NCI-H774 (cell line): ENCODE measurements at places on chromosomes 16 and 17.

DNA sequence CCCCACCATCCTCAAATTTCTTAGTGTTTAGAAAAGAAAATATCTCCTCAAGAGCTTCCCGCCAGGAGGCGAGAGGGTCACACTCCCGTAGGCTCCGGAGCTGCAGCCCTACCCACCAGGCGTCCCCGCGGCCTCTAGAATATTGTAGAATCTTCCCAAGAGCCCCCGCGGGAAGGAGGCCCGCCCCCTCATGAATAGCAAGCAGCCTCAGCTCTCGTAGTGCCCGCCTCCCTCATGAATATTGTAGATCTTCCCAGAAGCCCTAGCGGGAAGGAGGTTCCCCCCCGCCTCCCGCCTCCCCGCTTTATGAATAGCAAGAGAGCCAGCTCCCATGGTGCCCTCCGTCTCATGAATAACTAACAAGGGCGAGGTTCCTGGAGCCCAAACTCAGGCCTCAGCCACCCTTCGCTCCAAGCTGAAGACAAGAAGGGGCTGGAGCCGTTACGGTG is at the start of gene FBXO47:
TSS of gene FBXO47 (minus strand) at position 114 of the 449 bp plus-strand sequence. CDS start 4,378 bp downstream, outside the sequence.
- DNase-seq = no peak

DNA sequence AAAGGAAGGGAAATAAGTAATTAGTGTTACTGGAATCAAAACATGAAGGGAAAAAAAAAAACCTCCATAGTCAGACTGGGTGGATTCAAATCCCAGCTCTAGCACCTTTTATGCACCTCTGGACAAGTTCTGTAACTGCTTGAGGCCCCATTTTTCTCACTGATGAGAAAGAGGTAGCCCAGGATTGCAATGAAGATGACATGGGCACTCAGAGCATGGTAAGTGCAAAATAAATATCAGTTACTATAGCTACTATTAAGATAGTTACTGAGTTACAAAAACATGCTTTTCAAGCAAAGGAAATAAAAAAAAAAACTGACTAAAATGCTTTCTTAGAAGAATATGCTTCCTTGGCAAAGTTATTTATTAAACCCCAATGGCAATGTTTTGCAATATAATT is 58.8 kb downstream of the CEP95 start:
- DNase-seq = no peak

DNA sequence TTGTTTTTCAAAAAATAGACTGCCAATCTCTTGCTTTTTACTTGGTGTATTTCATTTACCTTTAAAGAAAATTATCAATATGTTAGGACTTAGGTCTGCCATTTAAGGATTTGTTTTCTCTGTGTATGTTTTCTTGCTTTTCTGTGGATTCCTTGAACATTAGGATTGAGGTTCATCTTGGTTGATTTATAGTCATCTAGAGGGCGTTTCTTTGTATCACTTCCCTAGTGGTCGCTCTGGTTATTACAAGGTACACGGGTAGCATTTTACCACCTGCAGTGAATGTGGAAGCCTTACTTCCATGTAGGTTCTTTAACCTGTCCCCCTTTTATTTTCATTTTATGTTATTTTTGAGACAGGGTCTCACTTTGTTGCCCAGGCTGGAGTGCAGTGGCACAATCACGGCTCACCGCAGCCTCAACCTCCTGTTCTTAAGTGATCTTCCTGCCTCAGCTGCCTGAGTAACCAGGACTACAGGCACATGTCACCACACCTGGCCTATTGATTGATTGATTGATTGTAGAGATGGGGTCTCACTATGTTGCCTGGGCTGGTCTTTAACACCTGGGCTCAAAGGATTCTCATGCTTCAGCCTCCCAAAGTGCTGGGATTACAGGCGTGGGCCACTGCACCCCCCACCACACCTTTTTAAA is 35.2 kb upstream of the CBX4 start:
- DNase-seq = no peak

DNA sequence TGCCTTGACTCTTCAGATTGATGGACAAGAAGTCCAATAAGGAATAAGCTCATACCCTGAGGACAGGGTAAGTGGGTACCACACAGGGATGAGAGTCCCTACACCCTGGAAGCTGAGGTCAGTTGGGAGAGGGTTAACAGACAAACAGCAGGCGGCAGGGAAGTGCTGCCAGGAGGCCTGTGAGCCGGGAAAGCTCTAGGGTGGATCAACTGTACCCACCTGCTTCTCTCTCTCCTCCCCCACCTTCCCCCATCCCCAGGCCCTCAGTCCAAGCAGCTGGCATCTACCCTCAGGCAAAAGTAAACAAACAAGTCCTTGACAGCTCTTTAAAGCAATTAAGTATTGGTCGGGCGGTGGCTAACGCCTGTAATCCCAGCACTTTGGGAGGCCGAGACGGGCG is 20.7 kb upstream of the MYLK3 start:
- peak; percentile 70 for DNase-seq

- DNase-seq = no peak
These were observed 606.9 kb upstream of the RBFOX1 start for GRCh38 chr16:6725634-6726331.

- DNase-seq = no peak
These were observed 51.1 kb upstream of the CACNG5 start for GRCh38 chr17:66783656-66784381.

DNA sequence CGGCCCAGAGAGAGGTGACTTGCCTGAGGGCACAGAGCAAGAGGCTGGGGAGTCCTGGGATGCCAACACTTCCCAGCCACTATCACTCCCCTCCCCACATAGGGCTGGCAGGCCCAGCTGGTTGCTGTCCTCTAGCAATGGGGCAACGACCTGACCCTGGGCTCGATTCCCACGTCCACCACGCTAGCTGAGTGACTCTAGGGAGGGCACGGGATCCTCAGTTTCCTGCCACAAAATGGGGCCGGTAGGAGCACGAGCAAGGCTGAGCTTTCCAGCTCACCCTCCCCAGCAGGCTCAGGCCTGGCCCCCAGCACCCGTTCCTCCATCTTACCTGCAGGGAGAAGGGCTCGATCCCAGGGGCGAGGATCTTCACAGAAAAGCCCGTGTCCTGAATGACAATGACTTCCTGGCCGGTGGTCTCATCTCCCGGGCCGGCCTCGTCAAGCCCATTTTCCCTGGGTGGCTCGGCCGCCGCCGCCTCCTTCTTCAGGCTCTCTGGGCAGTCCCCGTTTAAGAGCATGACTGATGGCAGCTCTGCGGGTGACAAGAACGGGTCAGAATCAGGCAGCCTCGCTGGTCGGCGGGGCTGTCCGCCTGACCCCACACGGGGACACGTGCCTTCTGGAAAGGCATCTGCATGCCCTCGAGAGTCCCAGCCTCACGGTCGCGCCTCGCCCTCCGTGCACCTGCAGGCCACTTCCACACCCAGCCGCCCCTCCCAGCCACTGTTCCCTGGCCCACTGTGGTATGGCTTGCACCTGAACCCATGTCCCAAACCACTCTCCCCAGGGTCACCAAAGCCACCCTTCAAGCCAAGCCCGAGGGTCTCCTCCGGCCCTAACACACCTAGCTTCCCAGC is 7.3 kb downstream of the CLUH start:
- no peak for DNase-seq

GRCh38 chr16:58485184-58485887 is 14.6 kb upstream of the NDRG4 start:
- DNase-seq = no peak

- DNase-seq = peak; percentile 95
These were observed 28.9 kb upstream of the FOXK2 start for GRCh38 chr17:82490512-82491195.

DNA sequence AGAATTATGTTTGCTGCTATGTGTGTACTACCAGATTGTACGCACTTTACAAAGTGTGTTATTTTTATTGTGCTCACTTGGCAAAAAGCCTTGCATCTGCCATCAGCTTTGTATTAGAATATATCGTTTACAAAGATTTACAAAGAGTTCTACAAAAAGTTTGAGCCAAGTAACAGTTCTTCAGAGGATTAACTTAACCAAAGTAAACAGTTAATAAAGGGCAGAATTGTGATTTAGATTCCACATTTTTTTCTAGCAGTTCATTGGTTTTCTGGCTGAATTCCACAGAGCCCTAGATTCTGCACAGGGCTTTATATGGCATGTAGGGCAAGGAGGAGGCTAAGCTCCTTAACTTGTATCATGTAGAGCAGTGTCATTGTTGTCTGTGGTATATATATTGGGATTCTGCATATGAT is 29.4 kb downstream of the UTP18 start:
- no peak for DNase-seq

GRCh38 chr16:3607161-3607560 is 4.2 kb downstream of the SLX4 start:
- no peak for DNase-seq

DNA sequence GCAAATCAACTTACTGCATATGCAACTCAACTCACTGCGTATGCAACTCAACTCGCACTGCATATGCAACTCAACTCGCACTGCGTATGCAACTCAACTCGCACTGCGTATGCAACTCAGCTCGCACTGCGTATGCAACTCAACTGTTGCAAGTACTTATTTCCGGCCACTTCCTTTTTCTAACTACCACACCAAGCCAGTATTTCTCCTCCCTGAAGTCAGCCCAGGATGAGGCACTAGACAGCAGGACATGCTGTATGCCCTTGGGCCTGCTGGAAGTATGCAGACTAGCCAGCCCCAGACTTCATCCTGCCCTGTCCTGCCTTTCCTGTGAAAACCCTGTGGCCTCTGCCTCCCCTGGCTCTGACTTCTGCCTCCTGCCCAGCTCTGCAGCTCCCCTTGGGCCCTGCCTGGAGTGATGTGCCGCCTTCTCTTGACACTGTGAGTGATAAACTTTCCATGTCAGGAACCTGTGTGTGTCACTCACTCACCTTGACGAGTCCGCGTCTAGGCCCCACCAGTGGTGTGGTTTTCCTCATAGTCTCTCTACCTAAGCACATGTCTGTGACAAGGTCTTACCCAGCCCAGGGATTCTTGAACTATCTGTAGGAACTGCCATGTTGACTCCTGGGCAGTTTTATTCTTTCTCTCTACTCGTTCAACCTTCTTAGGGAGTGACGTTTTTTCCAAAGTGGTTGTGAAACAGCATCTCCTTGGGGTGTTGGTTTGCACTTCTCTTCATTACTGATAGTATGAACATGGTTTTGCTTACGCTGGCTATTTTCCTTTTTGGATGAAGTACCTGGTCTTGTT is 16.4 kb downstream of the ZNF778 start:
- DNase-seq = no peak

DNA sequence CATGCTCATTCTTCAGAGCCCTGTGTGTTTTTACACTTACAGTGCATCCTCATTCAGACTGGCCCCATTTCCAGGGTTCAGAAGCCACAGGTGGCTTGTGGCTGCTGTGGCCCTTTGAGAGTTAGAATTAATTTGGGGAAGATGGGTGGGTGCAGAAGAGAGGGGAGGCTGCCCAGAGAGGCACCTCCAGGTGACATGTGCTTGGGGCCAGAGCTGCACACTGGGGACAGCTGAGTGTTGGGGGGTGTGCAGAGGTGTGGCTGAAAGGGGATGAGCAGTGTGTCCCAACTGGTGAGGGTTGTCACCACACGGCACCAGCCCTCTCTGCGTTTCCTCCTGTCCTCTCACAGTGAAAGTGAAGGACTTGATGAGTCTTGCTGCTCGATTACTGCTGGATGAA is 6.9 kb upstream of the EIF1 start:
- no peak for DNase-seq

DNA sequence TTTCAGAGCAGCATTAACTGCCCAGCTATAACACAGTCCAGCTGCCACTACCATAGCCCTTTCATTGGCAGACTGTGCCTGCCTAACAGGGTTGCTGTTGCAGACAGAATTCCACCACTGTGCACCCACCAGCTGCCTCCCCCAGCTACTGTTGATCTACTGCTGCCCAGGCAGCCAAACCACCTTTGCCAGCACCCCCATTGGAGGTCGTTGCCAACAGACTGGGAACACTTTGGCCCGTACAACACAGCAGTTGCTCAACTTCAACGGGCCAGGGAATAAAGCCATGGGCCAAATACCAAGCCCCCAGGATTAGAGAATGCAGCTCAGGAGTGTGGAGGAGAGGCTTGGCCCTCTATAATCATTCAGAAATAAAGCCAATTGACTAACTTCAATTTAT is 473.6 kb downstream of the CDH11 start:
- no peak for DNase-seq

DNA sequence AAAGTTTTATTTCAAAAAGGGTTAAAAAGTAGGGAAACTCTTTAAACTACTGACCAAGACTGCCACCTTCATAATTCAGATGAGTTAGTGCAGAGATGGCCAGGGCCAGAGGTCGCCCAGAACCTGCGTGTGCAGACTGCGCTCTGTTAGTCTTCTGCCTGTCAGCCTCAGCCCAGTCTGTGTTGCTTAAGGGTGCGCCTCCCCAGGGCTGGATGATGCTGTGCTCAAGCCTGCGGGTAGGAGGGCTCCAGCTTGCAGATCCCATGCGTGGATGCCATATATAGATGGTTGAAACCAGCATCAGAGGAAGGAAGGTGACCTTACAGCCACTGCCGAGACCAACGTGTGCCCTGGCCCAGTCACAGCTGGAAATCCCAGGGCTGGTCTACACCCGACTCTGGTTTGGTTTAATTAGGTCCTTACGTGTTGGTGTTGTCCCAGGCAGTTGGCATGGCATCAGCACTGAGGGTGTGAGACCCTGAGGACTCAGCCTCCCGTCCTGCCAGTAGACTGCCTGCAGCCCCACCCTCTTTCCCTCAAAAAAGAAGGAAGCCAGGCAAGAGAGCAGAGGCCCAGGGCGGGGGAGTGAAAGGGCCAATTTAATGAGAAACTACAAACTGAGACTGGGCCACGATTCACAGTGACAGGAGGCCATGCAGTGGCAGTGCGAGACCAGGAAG is 27.7 kb downstream of the CDIP1 start:
- DNase-seq = no peak

DNA sequence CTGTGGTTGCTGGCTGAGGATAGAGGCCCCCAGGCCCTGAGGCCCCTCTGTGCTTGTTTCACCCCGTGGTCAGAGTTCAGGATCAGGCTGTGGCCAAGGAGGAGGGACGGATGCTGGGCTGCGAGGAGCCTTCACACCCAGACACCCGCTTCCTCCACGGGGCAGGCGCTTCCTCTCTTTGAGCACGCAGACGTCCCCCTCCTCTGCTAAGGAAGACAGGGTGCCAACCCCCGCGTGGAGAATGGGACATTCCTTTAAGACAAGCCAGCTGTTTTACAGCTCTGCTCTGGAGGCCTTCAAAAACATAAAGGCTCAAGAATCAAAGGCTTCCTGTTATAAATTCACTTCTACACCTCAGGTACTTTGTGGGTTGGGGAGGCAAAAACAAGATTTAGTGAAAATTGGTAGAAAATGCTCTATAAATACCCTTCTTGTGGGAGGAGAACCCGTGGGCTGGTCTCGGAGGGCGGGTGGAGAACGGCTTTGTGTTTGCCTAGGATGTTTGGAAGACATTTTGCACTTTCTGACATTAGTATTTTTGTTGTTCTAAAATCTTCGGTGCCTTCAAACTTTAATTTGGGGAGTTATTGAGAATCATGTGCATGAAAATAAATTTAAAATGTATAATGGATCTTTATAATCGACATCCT is 60.8 kb upstream of the FOXF1 start:
- DNase-seq = no peak

DNA sequence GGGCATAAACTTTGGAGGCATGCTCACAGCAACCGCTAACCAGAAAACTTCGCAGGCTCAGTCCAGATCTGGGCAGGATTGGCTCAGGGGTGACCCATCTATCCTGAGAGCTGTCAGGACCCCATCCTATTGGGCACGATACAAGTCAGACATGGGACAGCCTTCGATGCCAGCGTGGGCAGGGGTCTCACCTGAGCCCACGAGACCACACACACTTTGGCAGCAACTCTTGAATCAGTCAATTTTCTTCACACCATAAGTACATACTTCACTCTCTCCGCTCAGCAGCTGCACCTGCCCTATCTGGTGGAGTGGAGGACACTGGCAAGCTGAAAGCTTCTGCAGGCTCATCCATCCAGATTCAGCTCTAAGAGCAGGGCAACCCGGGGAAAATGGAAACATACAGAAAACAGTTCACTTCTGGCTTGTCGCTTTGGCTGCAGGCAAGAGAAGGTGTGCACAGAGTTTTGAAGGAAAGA is 48.3 kb downstream of the ZFHX3 start:
- no peak for DNase-seq
